ENCODE measurements at places on chromosomes 6 and 20.

DNA sequence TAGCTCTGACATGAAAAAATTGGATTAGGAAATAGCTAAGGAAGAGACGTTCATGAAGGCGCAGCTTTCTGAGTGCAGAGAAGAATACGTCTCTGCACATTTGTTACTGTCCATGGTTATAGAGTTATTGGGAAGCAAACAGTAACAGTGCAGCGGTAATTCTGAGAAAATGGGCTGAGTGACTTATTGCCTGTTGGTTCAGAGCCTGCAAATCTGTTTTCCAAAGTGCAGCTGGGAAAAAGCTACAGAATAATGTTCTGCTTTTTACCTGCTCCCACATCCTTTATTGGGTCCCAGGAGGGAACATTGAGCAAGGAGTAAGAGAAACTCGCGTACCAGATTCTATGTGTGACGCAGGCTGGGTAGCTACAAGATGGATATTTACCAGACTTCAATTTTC is 160.2 kb downstream of the BTBD3 start:
- no peak for DNase-seq

DNA sequence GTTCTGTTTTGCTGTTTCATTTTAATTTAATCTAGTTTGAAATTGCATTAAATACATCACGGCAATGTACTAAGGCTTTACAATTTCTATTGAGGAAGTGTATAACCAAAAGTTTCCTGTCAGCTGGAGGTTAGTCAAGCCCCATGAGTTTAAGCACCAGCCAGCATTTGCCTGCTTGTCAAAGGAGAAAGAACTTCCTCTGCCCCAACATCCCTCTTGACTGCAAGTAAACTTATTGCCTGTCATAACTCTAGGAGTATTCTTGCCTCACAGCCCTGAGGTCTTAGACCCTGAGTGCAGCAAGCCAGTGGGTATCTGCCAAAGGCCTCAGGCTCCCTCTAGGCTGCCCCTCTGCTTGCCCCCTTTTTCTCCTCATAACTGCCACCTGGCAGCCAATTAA is 106.7 kb upstream of the INSM1 start:
- no peak for DNase-seq

GRCh38 chr20:14765370-14765701 is 427.9 kb upstream of the FLRT3 start:
- DNase-seq: no peak

- DNase-seq: no peak
Observed at GRCh38 chr6:20877008-20877937, 343.0 kb downstream of the CDKAL1 start.

- DNase-seq: no peak
Observed at GRCh38 chr20:45028424-45029136, 62.3 kb downstream of the STK4 start.

- no peak for DNase-seq
Observed at GRCh38 chr20:6855104-6855503, 87.6 kb downstream of the BMP2 start.

GRCh38 chr6:37671061-37671460 is 26.6 kb downstream of the MDGA1 start:
- DNase-seq: no peak

DNA sequence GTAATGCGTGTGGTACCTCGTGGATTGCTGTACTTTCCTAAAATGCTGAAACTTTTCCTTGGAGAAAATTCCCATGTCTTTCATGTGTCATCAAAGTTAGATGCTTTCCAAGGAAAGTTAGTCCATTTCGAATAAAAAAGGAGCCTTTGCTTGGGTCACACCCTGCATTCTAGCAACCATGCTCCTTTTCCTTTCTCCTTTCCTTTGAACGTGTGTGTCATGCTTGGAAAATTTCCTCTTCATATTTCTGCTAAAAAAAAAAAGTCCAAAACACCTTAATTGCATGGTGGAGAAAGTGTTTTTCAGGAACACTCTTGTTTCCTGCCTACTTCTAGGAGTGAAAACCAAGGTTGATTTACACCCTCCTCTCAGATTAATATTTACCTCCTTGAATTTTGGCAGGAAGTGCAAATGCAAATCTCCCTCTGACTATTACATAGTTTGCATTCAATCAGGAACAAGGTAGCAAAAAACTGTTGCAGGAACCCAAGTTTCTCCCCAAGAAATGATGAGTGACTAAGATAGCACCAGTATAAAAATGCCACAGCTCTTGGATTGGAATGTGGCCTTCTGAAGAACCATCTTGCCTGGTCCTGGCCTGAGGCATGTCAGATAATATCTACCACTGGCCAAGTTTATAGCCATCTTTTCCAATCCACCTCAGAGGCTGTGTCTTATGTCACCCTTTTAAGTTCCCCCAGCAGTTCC is 590.6 kb downstream of the QKI start:
- no peak for DNase-seq

DNA sequence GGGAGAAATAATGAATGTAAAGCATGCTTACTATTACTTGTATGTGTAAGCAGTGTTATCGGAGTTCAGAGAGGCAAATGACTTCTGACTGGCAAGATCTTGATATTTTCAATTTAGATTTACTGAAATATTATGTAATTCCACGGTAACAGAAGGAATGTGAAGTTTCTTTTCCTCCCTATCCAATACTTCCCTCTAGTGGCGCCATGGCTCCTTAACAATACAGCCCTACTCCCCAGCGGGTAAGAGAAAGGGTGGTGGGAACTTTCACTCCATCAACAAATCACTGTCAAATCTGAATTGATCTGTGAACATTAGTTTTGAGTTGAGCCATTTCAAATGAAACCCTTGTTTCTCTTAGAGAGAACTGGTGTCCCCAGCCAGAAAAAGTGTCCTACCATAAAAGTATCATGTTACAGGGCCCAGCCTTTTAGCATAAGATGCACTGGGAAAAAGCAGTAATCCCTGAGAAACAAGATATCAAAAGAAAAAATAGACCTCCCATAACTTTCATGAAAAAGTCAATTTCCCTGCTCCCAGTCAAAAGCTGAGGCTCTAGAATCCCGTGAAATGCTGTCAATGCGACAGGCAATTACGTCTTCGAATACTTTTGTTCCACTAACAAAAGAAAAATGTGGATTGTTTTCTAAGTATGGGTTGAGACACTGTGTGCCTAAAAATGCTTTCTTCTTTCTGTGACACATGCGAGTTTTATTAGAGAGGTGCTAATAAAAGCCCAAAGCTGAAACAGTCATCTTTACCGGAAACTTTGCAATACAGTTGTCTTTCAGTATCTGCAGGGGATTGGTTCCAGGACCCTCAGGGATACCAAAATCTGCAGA is 12.9 kb downstream of the COX7A2 start:
- no peak for DNase-seq

GRCh38 chr20:58880994-58881752 is 28.7 kb downstream of the GNAS start:
- DNase-seq: no peak

GRCh38 chr6:14386668-14387067 is 269.1 kb downstream of the CD83 start:
- DNase-seq: no peak

- DNase-seq: no peak
Observed at GRCh38 chr20:4926531-4927156, 74.7 kb downstream of the SLC23A2 start.

All from stimulated activated CD8-positive, alpha-beta memory T cell treated with anti-CD3 and anti-CD28 coated beads, Interleukin-4, amount 100 ng/mL, for 24 hours (primary cell).